ENCODE measurements at places on chromosomes 4 and X. TPM values are rescaled to one million over a fixed set of nuclear protein-coding genes. Genes with fewer than 3 reads are reported as not detected.

Gene UGT2B11
- not detected for total RNA-seq

Gene SH3D19
- total RNA-seq = 0.60 TPM

Gene AWAT2
- total RNA-seq = not detected

Gene NXF2B
- total RNA-seq = not detected

Gene SRD5A3
- total RNA-seq = 1.1 TPM

Gene PAGE5
- total RNA-seq = not detected

Gene FATE1
- not detected for total RNA-seq

Gene CABS1
- total RNA-seq = not detected

Gene CLNK
- total RNA-seq = not detected

Gene GCNA
- total RNA-seq = 2.5 TPM

Gene NEIL3
- 0.33 TPM for total RNA-seq

Gene GPR119
- not detected for total RNA-seq

Gene EMCN
- total RNA-seq = not detected

Gene RHOXF2
- not detected for total RNA-seq

Gene BRS3
- not detected for total RNA-seq

Gene YY2
- total RNA-seq = 0.87 TPM

Gene KCNIP4
- not detected for total RNA-seq

Gene CEP44
- total RNA-seq = 12.1 TPM

Gene TMEM156
- total RNA-seq = 9.4 TPM

Gene CCNB3
- 0.49 TPM for total RNA-seq

Gene IRAK1
- 84.8 TPM for total RNA-seq

Gene GPM6B
- total RNA-seq = not detected

Gene ESX1
- not detected for total RNA-seq

Gene AADAT
- total RNA-seq = not detected

Gene DMRTC1B
- 1.00 TPM for total RNA-seq

Gene NLRP2B
- not detected for total RNA-seq

Gene TRPC5OS
- total RNA-seq = not detected

Gene HS6ST2
- total RNA-seq = not detected

Gene GAGE12E
- total RNA-seq = not detected
